ENCODE measurements at places on chromosomes 16 and 17.

DNA sequence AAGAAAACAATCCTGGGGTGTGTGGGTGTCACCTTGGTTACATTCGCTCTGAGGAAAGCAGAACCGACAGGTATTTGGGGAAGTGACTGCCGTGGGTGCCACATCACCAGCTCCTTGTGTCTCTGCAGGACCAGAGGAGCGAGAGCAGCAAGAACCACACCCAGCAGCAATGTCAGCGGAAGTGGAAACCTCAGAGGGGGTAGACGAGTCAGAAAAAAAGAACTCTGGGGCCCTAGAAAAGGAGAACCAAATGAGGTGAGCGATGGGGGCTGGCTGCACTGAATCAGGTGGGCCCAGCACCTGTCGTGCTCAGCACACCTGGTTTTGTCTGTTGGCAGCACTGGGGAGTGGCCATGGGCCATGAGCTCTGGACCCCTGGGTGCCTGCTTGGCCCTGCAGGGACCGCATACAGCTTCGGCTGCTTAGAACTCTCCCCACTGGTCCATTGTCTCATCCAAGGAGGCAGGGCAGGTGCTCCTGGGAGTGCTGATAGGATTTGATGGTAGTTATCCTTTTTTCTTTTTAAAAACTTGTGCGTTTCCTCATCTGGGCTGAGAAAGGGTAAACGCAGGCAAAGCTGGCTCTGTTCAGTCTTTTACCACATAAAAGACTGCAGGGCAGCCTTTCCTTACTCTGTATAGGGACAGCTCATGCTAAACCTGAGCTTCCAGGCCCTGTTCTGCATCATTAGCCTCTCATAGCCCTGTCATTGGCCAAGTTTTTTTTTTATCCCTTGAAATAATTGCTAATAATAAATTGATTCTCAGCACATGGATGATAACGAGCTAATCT is 29.4 kb downstream of the HMOX2 start:
- no peak for DNase-seq

DNA sequence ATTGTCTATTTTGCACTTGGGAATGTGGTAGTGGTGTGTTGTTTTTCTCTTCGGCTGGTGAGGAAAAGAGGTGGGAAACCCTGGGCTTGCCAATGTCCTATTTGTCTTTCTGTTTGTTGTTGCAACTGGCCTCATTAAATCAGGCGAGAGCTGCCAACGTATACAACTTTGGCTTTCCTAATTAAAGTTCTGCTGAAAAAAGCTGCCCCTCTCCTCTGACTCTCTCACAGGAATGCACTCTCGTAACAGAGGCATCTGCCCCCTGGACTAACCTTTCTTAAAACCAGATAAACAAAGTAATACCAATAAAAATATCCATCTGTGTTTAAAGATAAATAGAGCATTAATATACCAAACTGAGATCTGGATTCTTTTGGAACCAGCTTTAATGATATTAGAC is 7.8 kb downstream of the CDRT15 start:
- no peak for DNase-seq

DNA sequence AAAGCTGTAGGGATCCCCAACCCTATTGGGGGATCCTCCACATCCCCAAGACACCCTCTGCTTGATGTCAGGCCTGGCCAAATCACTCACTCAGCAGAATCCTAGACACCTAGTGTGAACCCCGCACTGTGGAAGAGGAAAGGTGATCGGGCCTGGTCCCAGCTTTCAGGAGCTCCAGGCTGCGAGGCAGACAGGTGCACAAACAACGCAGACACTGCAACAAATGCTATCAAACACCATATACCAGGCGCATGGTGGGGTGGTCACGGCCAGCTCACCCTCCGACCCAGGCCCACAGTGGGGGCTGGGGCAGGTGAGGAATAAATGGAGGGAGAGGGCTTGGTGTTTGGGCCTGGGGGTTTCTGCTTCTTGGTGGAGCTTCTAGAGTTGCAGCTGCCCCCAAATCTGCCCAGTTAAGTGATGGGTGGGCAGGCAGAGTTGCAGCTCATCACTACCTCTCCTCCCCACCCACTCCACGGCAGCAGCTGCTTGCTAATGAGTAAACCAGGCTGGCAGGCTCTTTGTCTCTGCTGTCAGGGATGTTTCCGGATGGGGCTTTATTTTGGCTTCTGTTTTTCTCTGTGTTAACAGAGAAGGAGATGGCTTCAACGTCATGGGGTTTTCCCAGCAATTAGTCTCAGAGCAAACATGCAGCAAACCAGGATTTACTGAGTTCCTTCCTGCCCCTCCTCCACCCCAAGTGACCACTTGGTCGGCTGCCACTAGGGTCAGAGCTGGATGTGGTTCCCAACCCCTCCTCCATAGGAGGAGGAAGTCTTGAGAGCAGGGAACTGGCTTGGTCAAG is 46.6 kb downstream of the PECAM1 start:
- peak; percentile 13 for DNase-seq

DNA sequence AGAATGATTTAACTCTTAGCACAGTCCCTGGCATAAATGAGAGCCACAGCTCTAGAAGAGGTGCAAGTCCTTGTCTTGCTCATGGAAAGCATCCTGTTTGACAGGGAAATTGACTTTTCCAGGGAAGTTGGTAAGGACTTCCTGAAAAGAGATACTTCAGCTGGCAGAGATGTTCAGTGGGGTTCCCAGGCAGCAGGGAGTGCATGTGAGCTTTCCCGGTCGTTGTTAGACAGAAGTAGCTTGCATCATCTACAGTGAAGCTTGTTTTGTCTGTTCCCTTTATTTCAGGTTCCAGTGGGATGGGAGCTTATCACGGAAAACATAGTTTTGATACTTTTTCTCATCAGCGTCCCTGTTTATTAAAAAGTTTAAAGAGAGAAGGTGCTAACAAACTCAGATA is 22.9 kb downstream of the ALDH3A2 start:
- no peak for DNase-seq

- no peak for DNase-seq
These were observed 607.2 kb downstream of the MAF start for GRCh38 chr16:78993346-78993745.

- DNase-seq = no peak
These were observed 186.9 kb upstream of the ELAC2 start for GRCh38 chr17:13204607-13205237.

GRCh38 chr17:31841850-31842194 is 17.2 kb downstream of the COPRS start:
- no peak for DNase-seq

DNA sequence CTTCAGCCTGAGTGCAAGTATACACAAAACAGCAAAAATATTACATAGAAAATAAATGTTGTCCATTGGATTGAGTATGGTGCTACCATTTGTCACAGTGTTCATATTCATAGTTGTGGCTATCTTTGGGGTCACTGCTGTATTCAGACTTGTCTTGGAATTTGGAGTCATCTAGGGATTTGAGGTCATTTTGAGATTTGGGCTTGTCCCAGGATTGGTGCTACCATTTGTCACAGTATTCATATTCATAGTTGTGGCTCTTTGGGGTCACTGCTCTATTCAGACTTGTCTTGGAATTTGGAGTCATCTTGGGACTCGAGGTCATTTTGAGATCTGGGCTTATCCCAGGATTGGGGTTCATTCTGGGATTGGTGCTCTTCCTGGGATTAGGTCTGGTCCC is 24.8 kb downstream of the OMG start:
- DNase-seq = no peak

DNA sequence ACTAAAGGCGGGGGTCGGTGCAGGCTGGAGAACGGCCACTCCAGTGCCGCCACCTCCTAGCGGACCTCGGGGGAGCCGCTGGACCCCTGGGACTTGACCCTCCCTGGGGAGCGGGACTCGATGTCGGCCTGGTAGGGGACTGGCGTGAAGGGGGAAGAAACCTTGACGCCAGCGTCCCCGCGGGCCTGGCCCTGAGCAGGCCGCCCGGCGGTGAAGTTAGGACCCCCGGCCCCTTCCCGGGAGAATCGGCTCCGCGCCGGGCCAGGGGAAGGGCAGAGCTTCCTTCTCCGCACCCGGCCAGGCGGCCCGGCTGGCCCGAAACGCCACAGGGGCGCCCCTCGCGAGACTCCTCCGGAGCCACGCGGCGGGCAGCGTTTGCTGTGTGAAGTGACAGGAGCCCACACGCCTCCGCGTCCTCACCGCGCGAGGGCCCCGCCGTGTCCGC is 389 bp downstream of the DUS1L start:
- no peak for DNase-seq

GRCh38 chr17:6641247-6641863 is 495 bp downstream of the TXNDC17 start:
- DNase-seq = peak; percentile 51

GRCh38 chr16:48852951-48853350 is 243.0 kb upstream of the N4BP1 start:
- DNase-seq = no peak

DNA sequence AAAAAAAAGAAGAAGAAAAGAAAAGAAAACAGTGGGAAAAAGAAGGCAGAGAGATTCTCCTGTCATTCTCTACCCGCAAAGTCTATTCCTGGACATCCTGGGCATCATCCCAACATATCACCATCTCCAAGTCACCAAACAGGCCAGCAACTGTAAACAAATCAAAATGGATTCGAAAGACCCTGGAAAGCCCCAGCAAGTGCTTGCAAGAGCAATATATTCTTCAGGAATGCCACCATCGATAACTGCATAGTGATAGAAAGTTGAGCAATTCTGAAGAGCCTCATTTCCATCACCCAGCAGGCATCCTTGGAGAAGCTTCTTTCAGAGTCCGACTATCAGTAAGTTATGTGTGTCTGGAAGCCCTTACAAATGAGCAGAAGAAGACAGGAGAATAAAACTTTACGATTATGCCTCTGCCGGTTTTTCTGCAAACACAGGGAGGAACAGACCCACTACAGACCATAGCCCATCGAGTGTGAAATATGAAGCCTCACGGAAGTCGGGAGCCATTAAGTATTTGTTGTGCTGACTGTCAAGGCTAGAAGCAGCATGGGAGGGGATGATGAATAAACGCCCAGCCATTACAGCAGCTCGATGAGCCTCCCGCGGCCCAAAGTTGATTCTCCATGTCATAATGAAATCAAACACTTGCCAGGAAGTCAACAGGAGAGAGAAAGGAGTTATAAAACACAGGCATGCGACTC is 64.5 kb upstream of the SEC14L1 start:
- no peak for DNase-seq

DNA sequence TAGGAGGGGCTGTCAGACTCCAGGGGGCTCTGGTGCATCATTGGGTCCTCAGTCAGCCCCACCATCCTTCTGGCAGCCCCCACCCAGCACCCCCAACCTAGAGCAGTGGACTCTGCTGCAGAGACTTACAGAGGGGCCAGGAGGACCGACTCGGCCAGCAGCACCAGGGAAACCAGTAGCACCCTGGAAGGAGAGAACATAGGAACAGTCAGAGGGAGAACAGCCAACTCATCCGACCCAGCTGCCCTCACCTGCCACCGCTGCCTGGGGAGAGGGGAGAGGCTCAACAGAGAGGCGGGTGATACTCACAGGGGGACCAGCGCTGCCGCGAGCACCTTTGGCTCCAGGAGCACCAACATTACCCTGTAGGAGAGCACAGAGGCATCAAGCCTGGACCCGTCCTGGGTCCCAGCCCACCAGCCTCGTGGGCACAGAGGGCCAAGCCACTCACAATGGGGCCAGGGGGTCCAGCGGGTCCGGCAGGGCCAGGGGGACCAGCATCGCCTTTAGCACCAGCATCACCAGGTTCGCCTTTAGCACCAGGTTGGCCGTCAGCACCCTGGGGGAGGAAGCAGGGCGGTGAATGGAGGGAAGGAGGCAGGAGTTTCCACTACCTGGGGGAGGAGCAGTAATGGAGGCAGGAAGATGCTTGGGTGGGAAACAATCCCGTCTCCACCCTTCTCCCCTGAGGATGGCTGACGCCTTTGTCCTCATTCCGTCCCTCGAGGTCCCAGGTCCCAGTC is 11.7 kb downstream of the COL1A1 start:
- no peak for DNase-seq

DNA sequence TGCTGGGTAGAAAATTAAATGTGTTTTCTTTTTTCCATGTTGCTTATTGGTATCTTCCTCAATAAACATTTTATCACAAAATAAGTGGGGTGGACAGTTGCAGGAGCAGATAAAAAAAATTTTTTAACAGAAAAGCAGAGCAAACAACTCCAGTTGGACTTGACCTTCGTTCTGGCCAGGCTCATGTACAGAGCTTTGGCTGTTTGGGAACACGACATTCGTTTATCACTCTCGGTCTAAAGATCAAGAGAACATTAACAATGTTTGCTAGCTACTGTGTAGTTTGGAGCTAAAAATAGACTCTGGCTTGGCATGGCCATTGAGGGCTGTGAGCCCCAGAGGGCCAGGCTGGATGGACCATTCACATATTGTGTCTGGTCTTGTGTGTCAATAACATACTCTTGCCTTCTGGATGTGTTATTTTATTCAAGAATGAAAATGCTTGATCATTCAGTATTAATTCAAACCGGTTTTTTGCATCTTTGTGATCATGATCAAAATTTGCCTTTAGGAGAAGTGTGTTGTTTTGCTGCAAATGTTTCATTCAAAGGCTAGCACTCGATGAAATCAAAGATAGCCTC is 56.6 kb downstream of the TMEM186 start:
- DNase-seq = no peak

DNA sequence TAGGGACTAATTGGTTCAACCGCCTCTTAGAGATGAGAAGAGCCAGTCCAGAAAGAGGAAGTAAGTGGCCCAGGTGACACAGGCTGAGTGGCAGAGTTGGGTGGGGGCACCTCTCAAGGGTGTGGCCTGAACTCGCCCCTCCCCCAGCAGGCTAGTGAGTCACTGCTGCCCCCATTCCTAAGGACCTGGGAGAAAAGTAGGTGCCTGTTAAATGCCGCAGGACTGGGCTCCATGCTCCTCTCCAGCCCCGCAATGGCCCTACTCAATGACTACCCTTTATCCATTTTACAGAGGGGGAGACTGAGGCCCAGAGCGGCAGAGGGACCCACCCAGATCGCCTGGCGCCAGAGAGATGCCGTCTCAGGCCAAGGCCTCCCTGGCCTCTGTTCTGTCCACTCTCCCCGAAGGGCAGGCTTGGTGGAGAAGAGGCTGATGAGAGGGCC is 8.1 kb downstream of the TMEM235 start:
- no peak for DNase-seq

DNA sequence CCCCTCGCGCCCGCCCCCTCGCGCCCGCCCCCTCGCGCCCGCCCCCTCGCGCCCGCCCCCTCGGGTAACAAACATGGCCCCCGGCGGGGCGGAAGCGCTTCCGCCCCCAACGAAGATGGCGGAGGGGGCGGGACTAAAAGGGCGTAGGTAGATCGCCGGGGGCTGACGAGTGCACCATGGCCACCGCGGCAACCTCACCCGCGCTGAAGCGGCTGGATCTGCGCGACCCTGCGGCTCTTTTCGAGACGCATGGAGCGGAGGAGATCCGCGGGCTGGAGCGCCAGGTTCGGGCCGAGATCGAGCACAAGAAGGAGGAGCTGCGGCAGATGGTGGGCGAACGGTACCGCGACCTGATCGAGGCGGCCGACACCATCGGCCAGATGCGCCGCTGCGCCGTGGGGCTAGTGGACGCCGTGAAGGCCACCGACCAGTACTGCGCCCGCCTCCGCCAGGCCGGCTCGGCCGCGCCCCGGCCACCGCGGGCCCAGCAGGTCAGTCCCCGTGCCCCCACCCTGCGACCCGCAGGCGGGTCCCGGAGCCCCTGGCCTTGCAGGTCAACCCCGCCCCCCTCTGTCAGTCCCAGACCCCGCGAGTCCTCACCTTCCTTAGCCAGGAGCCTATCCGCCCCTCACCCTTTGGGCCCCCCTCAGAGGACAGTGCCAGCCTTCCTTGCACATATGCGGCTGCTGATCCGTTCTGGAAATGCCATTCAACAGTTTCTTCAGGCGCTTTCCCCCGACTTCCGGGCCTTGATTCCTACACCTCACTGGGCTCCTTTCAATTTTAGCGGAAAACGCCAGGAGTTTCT is at the start of gene COG1:
Gene COG1 (plus strand): TSS at position 162 of the 808 bp plus-strand sequence. CDS start 15 bp downstream, at position 177.
- DNase-seq = peak; percentile 89
